ENCODE measurements at places on chromosomes 4 and X. TPM values are rescaled to one million over a fixed set of nuclear protein-coding genes. Genes with fewer than 3 reads are reported as not detected.

DNA sequence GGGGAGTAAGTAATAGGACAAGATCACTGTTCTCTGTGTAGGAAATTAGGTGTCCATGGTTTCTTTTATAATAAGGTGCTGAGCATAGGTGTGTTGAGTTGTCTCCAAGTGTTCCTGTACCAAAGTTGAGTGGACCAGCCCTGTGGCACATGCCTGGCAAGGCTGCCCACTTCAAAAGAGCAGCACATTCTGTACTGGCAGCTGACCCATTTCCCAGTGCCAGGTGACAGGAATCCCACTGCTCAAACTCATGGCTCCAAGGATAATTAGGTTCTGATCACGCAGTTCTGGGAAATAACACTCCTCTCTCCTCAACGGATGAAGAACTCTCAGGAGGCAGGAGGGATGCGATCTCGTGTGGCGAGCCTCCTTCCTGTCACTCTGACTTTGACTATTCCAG is 12.8 kb upstream of the LGI2 start:
- DNase-seq: no peak

GRCh38 chr4:189200353-189200752 is 740.3 kb upstream of the FRG1 start:
- no peak for DNase-seq

- DNase-seq: no peak
These were observed 9.6 kb downstream of the SLC25A5 start for GRCh38 chrX:119477812-119478232.

- no peak for DNase-seq
These were observed 358.7 kb upstream of the CTSO start for GRCh38 chr4:156312261-156312847.

- no peak for DNase-seq
These were observed 148.5 kb downstream of the PPP3CA start for GRCh38 chr4:101198682-101199339.

DNA sequence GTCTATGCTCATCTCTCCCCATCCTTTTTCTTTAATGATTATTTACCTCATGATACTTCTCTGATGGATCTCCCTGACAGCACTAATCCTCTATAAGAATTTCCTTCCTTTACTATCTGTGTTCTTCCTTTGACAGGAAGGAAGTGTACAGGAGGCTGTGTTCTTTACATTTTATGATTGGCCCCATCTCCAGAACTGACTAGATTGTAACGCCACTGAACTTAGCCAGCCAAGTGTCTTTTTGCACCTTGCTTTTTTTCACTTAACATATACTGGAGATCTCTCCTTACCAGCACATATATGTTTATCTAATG is 3.9 kb upstream of the WWC2 start:
- no peak for DNase-seq

DNA sequence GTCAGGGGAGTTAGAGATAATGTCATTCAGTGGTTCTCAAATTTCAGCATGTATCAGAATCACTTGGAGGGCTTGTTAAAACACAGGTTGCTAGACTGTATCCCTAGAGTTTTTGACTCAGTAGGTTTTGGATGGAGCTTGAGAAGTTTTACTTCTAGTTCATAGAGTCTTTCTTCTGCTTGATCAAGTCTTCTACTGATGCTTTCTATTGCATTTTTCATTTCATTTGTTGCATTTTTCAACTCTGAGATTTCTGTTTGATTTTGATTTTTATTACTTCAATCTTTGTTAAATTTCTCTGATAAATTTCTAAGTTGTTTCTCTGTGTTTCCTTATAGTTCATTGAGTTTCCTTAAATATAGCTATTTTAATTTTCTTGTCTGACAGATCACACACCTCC is 361.4 kb downstream of the RAPGEF2 start:
- DNase-seq: no peak

DNA sequence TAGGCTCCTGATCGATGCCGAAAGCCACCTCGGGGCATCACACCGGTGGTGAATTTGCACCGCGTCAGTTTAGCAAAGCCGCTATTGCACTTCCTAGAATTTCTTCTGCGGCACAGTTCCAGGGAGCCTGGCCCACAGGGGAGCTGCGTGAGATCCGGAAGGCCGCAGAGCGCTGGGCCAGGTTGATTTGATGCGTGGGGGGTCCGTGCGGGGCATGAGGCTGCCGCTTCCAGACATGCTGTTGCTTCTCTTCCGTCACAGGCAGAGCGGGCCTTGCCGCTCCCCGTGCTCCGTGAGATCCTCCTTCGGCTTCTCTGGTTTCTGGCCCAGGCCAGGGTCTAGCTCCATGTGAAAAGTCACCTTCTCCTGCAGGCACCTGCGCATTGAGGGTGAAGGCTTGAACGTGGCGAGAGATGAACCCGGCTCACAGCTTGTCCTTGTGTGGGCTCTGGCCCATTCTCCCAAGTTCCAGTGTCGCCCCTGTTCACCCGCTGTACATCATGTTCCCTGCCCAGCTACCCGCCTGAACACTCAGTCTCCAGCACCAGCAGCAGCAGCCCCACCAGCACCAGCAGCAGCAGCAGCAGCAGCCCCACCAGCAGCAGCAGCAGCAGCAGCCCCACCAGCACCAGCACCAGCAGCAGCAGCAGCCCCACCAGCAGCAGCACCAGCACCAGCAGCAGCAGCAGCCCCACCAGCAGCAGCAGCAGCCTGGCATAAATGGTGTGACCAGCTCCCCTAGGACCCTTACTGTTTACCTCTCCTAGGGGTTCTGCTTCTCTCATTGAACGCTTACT is 131.2 kb downstream of the TRIML1 start:
- no peak for DNase-seq

DNA sequence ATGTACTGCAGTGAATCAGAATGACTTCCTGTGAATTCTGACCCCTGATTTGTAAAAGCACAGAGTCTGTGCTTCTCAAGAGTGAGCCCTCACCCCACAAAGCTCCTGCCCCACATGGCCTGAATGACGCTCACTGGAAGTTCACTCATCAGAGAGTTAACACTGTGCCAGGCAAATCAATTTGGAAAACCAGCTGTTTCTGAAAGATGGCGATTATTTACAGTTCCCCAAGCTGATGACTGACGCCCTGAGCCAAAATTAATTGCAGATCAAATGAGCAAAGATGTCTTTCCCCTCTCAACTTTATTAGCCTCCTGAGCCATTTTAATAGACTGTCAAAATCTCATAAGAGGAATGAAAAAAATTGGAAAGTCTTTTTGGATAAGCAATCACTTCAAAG is 118.0 kb downstream of the SLC2A9 start:
- no peak for DNase-seq

- no peak for DNase-seq
These were observed 60.5 kb upstream of the TSPAN7 start for GRCh38 chrX:38500866-38501265.

- DNase-seq: no peak
These were observed 606.0 kb upstream of the LCORL start for GRCh38 chr4:18627447-18628005.

DNA sequence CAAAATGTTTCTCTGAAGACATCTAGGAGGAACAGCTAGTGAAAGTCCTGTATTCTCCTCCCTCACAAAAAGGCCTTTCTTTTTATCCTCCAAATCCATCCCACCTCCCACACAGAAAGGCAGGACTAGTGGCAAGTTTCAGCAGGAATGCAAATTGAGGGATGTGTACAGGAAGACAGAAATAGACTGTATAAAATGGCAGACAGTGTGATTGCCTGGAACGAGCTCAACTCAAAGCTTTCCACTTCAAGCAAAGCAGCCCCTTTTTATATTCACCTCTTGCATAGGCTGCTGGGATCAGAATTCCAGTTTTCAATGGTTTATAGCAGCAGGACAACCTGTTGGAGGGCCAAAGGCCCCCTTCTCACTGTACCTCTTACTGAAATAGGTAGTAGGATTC is 57.5 kb downstream of the DCX start:
- no peak for DNase-seq

- no peak for DNase-seq
These were observed 39.2 kb downstream of the POLA1 start for GRCh38 chrX:24732766-24733500.

- DNase-seq: no peak
These were observed 61.3 kb downstream of the CLNK start for GRCh38 chr4:10623241-10623640.

DNA sequence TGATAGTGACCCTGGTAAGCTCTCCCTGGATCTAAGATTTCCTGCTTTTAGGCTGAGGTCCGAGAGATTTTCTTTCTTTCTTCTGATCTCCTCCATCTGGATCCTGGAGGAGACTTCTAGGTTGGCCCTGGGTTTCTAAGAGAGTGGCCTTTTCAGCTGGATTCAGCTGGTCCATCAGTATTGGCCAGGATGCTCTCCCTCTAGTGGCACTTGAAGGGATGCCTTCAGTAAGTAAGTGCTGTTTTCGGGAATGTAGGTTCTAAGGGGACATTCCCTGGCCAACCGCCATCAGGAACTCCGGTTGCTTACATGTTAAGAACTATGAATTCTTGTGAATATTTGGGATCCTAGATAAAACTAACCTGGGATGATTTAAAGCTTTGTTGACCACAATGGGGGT is 56.9 kb downstream of the SERTM2 start:
- no peak for DNase-seq

DNA sequence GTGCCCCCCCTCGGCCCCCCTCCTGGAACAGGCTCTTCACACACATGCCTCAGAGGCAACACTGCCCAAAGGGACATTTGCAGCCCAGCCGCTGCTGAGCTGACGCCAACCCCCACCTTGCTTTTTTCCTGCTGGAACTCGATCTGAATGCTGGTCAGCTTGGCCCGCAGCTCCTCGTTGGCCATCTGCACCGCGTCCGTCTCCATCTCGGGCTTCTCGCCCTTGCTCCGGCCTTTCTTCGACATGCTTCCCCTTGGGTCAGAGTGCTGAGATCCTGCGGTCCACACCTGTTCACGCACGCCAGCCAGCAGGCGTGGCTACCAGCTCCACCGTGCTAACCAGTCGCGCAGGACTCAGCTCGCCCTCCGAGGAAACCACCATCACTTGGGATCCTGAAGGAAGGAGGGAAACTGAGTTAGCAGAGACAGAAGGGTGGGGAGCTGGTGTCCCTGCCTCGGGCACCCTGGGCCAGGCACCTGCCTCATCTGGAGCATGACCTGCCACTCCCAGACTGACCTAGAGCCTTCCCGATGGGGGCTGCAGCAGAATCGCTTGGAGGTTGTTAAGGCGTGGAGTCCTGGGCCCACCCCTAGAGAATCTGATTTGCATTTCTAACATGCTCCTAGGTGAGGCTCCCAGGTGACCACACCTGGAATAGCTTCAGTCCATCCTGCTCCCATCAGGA is 87.6 kb downstream of the JAKMIP1 start:
- DNase-seq: no peak

GRCh38 chr4:87819281-87819919 is 13.4 kb upstream of the MEPE start:
- DNase-seq: no peak

The DAPP1 gene
- 32.2 TPM for total RNA-seq

The RTL3 gene
- total RNA-seq: not detected

The HSFX3 gene
- not detected for total RNA-seq

The DKK2 gene
- total RNA-seq: 0.57 TPM

The SCML1 gene
- 12.2 TPM for total RNA-seq

The MAGEB17 gene
- total RNA-seq: not detected
